ENCODE measurements at places on chromosomes 4 and X.

DNA sequence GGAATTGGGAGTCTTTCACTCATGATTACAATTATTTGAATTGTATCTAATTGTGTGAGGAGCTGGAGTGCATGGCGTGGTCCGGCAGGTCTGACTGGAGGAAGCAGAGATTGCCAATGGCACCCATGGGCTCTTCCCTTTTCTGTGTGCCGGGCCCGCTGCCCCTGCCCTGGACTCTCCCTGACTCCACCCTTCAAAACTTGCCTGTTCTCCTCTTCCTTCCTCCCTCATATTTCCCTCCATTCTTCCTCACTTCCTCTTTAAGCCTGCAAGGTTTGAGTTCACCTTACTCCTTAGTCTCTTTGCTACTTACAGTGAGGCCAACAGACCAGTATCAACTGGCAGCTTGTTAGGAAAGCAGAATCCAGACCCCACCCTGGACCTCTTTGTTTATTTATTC, 6.5 kb upstream of the STBD1 start:
- no peak for DNase-seq

DNA sequence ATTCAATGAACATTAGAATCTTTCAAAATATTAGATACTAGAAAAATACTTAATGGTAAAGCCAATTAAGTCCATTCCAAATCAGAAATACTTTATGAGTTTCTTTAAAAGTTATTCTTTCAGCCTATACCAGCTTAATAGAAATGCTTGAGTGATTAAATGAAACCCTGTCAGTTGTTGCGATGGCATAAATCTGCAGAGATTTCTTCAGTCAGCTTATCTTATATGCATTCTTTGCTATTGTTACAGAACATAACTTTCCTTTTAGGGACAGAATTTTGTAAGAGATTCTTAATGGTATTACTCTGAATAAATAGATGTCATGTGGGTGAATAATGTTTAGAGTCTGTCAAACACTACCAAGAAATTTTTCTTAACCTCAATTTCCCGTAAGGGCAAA, 325.0 kb upstream of the HAND2 start:
- DNase-seq: no peak

- DNase-seq: peak; percentile 68
Observed at GRCh38 chr4:168304744-168305459, 13.7 kb downstream of the DDX60 start.

- no peak for DNase-seq
Observed at GRCh38 chr4:181479141-181479540, 764.1 kb upstream of the TENM3 start.

DNA sequence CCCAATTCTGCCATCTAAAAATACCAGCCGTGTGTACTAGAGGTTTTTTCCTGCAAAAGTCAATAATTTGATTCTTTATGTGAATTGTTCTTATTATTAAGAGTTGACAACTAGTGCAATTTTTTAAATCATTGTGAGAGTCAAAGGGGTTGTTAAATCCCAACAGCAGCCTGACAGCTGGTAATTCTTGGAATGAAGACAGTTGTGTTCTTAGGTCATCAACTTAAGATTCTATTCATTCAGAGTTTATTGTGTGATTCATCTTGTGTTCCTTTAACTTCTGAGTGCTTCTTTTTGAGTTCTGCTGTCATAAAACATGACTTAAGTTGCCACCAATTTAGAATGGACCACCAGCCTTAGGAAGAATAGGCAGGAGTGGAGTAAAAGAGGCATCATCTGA, 329.0 kb downstream of the NAF1 start:
- DNase-seq: no peak

DNA sequence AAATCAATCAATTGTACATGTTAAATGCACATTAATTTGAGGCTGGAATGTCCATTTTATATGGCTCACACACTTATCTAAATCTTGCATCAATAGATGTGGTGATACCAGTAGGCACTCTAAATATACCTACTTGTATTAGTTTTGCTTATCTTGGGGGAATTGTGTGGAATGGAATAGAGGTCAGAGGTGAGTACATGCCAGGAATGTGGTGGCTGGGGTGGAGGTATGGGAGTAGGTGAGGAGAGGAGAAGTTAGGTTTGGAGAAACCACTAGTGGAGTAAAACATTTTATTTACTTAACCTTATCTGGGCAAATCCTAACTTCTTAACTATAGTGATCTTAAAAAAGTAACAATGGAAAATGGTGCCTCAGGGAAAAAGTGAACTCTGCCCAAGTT, 163.1 kb downstream of the ATG4A start:
- DNase-seq: no peak

DNA sequence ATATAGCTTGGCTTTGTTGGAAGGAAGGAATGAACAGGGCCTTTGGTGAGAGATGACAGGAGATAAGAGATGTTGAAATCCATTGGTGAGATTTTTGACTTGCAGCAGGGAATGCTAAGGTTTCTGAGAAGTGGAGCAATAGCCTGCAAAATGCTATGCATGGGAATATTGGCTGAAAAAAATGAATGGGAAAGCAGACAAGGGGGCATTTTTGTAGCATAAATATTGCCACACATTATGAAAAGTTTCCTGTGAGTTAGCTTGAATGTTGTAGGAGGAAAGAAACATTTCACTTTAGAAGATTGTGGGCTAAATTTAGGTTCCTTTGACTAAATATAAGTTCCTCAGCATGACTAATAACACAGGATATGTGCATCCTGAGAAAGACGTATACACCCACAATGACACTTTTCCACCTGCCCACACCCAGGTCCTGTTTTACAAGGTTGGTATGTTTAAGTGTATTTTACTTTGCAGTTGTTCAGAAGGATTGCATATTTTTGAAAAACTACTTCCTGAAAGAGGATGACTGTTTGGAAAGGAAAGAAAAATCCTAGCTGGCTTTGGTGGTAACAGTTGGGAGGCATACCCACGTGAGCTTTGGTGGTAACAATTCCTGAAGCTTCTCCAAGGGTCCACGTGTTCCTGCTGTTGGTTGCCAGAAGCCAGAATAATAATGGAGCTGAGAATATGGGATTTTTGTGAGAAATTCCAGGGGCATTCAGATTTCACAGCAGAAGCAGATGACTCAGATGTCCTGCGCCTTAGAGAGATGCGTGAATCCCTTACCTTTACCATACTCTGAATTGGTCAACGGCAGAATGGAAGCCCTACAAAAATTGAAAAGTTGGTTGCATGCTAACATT, 28.5 kb downstream of the PHEX start:
- DNase-seq: no peak

GRCh38 chr4:37682701-37683401, 3.3 kb downstream of the RELL1 start:
- no peak for DNase-seq

- no peak for DNase-seq
Observed at GRCh38 chr4:92189146-92189545, 114.6 kb upstream of the GRID2 start.

GRCh38 chrX:101462892-101463291, 22.4 kb upstream of the ARMCX4 start:
- no peak for DNase-seq

GRCh38 chrX:80667967-80668366, 141.7 kb downstream of the BRWD3 start:
- DNase-seq: no peak

GRCh38 chr4:111649308-111649707, 495.9 kb upstream of the FAM241A start:
- no peak for DNase-seq

Measured in GM04503 (cell line).